ENCODE measurements at places on chromosomes 12 and 14.

DNA sequence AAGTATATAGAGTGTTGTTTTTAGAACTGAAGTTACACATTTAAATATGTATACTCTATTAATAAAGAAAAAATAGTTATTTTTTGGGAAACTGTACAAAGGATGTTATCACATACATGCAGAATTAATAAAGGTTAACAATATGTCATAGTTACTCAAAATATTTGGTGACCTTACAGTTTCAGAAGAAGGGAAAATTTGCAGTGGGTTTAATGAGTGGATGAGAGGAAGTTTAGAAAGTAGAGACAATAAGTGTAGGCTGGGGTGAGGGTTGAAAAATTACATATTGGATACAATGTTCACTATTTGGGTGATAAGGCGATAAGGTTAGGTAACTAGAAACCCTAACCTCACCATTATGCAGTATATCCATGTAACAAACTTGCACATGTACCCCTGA, 13.5 kb downstream of the WNK1 start:
- no peak for DNase-seq

DNA sequence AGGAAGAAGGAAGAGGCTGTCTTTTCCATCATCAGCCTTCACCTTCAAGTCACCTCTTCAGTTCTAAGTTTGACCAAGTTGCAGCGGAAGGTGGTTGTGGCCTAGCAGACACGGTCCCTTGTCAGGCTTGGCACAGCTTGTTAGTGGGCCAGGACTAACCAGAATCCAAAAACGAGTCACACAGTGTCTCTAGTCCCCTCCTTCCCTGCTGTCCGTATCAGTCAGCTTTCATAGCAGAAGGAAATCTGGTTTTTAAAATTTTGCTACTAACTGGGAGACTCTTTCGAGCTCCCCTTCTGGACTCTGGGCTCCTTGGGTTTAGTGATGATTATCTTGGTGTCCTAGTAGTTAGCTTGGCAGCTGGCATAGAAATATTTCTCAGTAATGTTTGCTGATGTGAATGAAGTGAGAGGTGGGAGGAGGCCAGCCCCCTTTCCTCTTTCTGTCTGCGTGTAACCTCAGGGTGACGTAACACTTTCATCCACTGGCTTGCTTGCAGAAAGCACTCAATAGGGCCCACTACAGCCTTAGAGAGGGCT, 3.8 kb downstream of the ETV6 start:
- DNase-seq: no peak

- no peak for DNase-seq
Observed at GRCh38 chr12:67509666-67510386, 138.7 kb upstream of the DYRK2 start.

- no peak for DNase-seq
Observed at GRCh38 chr12:41250748-41251147, 62.6 kb downstream of the PDZRN4 start.

- DNase-seq: no peak
Observed at GRCh38 chr14:27410981-27411380, 813.1 kb upstream of the NOVA1 start.

DNA sequence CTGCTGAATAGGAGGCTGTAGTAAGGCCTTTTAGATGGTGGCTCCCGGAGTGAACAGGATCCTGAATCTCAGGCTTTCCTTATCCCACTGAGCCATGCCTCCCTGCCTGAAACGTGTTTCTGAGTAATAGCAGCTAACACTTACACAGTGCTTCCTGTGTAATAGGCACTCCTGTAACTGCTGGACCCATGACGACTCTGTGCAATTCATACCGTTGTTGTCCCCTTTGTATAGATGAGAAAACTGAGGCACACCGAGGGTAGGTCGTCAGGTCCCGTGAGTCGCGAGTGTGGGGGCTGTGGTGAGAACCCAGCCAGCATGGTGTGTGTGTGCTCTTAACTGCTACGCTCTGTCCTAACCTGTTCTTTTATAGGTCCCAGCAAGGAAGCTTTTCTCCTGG, 193.6 kb downstream of the CACNA1C start:
- DNase-seq: no peak

- DNase-seq: no peak
Observed at GRCh38 chr12:64627771-64628170, 17.5 kb downstream of the RASSF3 start.

DNA sequence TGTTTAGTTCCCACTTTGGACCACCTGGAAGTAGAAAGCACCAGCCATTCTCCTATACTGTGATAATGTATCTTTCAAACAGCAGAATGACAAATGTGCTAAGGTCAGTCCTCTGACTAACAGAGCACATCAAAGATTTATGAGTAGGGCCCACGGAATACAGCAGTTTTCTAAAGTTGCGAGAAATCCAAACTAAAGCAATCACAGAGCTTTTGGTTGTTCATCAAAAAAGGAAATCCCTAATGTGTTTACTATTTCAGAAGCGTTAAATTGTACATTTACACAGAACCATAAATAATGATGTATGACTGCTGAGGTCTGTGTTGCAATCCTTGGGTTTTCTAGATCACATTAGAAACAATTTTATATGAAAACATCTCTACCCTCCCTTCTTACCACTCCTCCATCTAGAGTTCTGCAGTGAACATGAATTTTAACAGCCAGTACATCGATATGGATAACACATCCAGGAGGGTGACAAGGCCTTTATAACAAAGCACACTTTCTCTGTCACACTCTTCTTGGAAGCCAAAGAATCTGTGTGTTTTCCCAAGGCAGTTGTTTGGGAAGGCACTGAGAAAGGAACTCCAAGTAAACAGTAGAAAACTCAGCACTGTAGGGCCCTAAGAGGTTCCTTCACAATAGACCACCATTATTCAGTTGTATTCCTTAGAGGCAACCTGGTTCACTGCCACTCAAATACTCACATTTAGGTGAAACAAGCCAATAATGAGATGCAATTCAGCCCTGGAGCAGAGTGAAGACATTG, 7.3 kb downstream of the KITLG start:
- no peak for DNase-seq

DNA sequence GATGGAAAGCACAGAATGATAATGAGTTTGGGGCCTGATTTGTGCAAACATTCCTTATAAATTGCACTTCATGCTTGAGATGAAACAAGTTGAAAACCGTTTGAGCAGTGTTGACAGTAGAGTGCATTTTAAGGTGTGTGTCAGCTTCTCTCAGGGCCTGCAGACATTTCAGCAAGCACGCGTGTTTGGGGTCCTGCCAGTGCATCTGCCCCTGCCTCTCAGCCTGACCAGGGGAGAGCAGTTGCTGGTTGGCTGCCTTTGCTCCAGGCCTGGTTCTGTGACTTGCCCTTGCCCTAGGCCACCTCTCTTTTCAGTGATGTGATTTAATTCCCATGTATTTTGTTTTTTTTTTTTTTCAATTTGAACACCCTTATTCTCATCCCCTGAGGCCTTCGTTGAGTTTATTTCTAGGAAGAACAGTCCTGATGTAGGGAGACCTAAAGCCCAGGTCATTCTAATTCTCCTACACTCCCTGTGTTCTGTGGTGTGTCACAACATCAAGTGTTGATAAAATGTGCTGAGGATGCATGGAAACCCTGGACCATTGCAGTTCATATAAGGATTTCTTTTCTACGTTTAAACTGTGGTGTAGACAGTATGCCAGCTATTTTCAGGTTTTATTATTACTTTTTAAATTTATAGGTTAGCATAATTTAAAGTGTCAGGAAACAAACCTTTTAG, 40.1 kb upstream of the AMN start:
- no peak for DNase-seq

- no peak for DNase-seq
Observed at GRCh38 chr12:18146363-18146762, 56.4 kb upstream of the RERGL start.

DNA sequence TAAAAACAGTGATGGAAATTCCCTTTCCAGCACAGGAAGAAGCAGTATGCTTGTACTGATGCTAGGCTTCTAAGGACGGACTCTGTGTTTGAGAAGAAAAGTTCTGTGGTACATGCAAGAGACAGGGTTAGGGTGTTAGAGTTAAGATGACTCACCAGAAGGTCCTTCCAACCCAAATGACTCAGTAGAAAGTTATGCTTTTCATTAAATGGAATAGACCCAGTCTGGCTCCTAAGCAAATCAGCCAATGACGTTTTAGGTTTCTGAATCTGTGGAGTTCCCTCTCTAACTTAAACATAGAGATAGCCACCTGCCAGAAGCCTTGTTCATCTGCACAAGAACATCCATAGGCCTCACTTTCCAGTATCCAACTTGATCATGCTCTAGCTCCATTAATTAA, 5.7 kb downstream of the PTHLH start:
- DNase-seq: no peak

- DNase-seq: peak; percentile 35
Observed at GRCh38 chr14:69501423-69501838, 16.9 kb downstream of the PLEKHD1 start.

DNA sequence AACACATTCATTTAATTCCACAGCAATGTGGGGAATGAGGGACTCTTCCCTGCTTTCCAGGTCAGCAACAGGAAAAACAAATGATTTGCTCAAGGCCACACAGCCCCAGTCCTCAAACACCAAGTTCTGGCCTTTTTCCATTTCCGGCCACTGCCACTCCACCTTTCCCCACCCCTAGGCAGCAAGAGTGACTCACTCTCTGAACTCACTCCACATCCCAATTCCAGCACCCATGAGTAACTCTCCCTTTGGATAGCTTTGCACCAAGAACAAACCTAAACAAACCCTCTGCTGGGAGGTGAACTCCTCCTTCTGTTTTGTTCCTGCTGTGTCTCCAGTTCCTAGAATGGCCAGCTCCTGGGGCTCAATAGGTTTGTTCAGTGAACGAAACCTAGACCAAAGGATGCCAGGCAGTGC, 30.4 kb upstream of the PLEKHG6 start:
- no peak for DNase-seq

DNA sequence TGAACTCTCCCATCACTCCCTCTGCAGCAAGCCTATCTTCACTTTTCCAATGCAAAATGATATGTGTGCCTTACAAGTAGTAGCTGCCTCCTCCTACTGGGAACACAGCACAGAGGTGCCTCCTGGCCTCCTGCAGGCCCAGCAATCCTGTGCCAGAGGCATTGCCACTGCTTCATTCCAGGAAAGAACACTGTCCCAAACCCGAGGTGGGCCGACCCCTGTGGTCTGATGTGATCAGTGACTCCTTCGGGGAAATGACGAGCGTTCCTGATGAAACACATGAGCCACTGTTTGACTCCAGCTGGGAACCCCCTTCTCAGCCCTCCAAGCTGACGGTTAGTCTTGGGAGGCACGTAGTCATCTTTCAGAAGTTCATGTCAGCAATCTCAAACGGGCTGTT, 19.5 kb downstream of the PSMC1 start:
- DNase-seq: no peak

- DNase-seq: no peak
Observed at GRCh38 chr12:4041187-4041885, 168.1 kb upstream of the PARP11 start.

- no peak for DNase-seq
Observed at GRCh38 chr12:6807170-6807569, 14.5 kb upstream of the GPR162 start.

- DNase-seq: no peak
Observed at GRCh38 chr12:130826151-130826801, 12.8 kb downstream of the STX2 start.

GRCh38 chr14:33414041-33414440, 475.4 kb downstream of the NPAS3 start:
- DNase-seq: no peak

DNA sequence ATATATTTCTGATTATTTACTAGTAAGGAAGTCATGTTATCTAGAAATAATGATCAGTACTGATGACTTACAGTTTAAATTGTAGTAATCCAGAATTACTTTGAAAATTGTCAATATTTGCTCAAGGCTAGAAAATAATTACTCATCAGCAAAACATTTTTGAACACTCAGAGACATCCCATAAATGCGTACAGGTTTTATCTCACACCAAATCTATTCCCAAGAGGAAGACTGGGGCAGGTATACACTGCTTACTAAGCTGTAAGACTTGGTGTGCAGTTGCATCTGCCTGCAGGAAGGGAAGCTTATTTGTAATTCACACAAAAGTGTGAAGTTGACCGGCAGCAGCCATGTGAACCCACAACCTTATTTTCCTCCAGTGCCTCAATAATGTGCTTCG, 146.4 kb downstream of the CCER1 start:
- DNase-seq: no peak

GRCh38 chr12:113098441-113099028, 37.0 kb downstream of the RASAL1 start:
- peak; percentile 77 for DNase-seq

DNA sequence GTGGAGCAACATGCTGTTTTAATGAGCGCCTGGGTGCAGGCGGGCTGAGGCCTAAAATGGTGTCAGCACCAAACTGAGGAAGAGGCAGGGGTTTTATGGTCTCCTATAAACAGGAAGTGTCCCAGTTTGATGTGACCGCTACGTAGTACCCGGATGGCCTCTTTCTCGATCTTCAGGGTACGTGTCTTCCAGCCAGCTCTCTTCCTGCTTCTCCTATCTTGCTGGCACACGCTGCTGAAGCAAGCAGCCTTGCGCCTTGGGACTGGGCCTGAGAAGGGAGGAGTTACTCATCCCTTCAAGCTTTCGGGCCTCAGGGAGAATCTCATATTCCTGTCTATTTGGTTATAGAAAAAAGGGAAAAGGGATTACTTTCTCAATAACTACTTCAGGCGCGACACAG, 28.2 kb upstream of the RNASE1 start:
- no peak for DNase-seq

GRCh38 chr12:18135086-18135485, 45.1 kb upstream of the RERGL start:
- no peak for DNase-seq

GRCh38 chr12:124658302-124658701, 90.9 kb upstream of the NCOR2 start:
- DNase-seq: no peak

GRCh38 chr12:7096979-7097378, 4.7 kb upstream of the C1R start:
- no peak for DNase-seq

GRCh38 chr14:82009076-82009475, 475.4 kb upstream of the SEL1L start:
- DNase-seq: no peak

- no peak for DNase-seq
Observed at GRCh38 chr12:87827638-87828264, 201.4 kb downstream of the C12orf50 start.

DNA sequence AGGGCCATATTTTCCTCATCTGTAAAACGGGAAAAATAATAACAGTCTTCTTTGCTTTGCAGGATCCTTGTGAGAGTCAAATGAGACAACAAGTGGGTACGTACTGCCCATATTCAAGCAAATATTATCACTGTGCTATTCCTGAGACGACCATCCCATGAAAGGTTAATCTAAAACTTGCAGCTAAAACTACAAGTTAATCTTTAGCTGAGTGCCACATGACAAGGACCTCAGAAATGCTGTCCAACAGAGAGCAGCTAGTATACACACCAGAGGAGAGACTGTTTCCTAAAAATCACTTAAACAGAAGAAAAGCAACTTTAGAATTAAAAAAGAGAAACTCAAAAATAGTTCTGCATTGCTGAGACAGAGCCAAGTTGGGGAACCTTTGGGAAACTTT, 162.7 kb upstream of the TMTC2 start:
- DNase-seq: peak; percentile 45

GRCh38 chr12:109239179-109239578, 69.9 kb downstream of the FOXN4 start:
- no peak for DNase-seq

- no peak for DNase-seq
Observed at GRCh38 chr14:99280852-99281251, 8.9 kb upstream of the BCL11B start.
